Stimulated activated CD4-positive, alpha-beta T cell treated with anti-CD3 and anti-CD28 coated beads, Interleukin-2, amount 100 ng/mL, for 4 hours (primary cell): ENCODE measurements at places on chromosomes 3 and 15.

DNA sequence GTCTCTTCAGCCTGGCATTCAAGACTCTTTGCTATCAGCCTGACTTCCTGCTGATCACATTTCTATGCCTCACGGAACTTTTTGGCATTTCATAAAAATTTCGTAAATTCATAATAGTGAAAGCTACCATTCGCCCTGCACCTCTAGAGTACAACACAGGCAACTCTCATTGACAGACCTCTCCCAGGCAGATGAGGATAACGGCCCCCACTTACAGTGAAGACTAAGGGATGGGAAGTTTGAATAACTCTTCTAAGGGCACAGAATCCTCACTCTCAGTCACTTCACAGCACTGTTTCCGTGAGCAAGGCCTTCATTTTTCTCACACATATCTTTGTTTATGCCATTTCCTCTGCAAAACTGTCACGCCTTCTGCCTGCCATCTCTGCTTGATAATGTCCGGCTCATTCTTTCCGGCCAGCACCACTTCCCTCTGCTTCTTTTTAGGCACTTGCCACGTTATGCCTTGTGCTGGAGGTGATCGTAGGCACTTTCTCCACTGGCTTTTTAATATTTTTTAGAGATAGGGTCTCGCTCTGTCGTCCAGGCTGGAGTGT lies 224.1 kb upstream of the HES1 start:
- DNase-seq: no peak

- no peak for DNase-seq
Measured at GRCh38 chr3:187382609-187383151, 14.5 kb downstream of the RTP4 start.

DNA sequence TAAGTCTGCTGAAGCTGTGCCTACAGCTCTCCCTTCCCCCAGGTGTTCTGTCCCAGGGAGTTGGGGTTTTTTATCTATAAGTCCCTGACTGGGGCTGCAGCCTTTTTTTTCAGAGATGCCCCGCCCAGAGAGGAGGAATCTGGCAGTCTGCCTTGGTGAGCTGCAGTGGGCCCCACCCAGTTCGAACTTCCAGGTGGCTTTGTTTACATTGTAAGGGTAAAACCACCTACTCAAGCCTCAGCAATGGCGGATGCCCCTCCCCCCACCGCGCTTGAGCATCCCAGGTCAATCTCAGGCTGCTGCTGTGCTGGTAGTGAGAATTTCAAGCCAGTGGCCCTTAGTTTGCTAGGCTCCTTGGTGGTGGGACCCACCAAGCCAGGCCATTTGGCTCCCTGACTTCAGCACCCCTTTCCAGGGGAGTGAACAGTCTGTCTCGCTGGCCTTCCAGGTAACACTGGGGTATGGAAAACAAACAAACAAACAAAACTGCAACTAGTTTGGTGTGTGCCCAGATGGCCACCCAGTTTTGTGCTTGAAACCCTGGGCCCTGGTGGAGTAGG lies 189.4 kb downstream of the MFSD1 start:
- DNase-seq: no peak

GRCh38 chr3:157523814-157524213 lies 20.6 kb upstream of the VEPH1 start:
- no peak for DNase-seq
